NCI-H774 (cell line): ENCODE measurements at places on chromosomes 12 and 14.

GRCh38 chr14:66293533-66294105 lies 192.6 kb upstream of the CCDC196 start:
- DNase-seq, result no peak

DNA sequence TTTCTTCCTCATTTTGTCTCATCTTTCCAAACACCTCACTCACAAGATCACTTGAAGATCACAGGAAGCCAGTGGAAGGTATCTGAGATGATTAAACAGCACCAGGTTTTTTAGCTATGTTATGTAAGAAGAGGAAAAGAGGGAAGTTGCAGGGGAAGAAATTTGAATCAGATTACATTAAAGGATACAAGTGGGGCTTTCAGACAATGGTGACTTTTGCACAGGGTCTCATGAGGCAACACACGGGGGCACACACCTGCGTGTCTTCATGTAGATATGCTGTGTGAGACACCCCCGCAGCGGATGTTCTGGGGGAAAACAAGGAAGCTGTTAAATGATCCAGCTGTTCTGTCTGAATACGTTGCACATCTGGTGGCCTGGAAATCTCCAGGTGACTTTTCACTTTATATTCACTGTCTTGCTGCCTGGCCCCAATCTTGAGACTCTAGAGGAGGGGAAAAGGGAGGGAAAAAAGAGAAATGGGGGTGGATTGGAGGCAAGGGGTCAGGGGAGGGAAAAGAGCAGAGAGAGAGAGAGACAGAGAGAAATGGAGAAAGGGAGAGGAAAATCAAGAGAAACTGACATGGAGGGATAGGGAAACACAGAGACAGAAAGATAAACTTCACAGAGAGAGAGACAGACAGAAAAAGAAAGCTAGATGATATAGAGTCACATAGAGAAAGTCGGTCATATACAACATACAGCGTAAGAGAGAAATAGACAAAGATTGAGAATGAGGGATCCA lies 36.3 kb upstream of the PPP1CC start:
- no peak for DNase-seq

DNA sequence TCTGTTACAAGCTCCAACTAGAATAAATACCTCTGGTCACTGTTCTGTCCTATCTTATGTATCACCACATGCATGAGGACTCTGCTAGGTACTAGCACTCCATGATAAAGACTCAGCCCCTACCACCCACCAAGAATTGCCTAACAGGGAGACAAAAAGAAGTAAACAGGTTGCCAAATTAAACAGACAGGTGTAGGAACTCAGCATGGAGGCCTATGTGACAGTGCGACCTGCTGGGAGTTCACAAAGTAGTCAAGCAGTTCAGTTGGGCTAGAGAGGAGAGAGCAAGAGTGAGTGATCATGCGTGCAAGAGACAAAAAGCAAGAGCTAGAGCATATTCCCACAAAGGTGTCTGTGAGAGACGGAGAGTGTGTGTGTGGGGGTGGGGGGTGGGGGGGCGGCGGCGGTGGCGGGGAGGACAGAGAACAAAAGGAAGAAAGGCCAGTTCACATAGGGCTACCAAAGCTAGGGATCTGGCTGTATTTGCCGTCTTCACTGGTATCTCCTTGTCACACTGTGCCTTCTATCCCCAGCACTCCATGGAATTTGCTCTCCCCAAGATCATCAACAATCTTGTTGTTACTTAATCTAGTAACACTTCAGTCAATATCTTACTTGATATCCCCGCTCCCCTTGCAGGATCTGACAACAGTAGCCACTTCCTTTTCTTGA lies 81.2 kb downstream of the SPPL3 start:
- peak; percentile 20 for DNase-seq

DNA sequence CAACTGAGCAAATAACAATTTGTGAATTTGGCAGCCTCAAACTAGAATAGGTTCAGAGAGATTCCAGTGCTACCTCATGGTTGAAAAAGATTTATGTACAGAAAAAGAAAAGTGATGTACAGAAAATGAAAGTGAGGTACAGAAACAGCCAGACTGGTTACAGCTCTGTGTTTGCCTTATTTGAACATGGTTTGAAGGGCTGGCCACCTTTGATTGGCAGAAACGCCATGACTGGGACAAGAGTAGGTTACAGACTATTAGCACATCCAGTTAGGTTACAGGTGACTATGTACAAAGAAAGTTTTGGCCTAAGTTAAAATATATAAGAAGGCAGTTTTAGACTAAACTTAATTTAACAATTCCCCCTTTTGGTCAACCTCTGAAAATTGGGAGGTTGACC lies 309.4 kb downstream of the BTG1 start:
- DNase-seq, result no peak

GRCh38 chr12:18141048-18141982 lies 51.3 kb upstream of the RERGL start:
- DNase-seq, result peak; percentile 5
